ENCODE measurements at places on chromosomes 5 and 9.

DNA sequence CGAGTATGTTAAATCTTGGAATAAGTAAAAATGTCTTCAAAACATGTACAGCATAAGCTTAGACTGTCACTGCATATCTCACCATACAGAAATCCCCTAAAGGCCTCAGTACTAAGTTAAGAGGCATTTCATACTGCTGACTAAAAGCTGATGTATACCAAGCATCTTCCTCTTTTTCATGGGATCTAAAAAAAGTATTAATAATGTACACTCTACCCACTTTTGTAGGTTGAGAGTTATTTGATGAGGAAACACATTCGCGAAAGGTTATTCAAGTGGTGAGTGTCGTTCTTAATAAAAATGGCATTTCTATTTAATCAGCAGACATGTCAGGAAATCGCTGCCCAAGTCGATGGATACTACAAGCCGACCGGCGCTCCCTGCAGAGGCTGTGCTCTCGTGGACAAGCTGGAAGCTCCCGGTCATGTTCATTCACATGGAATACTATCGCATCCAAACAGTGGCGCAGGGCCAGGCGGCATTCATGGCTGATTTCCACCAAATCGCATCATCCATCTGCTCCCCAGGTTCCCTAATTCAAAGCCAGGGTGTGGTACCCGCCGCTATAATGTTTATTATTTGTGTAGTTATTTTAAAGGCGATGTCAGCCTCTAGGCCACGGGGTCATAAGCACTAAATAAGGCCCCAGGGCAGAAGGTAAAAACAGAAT is 724 bp downstream of the SGTB start:
- DNase-seq: peak; percentile 37

GRCh38 chr5:107067395-107067794 is 603.3 kb downstream of the EFNA5 start:
- no peak for DNase-seq

DNA sequence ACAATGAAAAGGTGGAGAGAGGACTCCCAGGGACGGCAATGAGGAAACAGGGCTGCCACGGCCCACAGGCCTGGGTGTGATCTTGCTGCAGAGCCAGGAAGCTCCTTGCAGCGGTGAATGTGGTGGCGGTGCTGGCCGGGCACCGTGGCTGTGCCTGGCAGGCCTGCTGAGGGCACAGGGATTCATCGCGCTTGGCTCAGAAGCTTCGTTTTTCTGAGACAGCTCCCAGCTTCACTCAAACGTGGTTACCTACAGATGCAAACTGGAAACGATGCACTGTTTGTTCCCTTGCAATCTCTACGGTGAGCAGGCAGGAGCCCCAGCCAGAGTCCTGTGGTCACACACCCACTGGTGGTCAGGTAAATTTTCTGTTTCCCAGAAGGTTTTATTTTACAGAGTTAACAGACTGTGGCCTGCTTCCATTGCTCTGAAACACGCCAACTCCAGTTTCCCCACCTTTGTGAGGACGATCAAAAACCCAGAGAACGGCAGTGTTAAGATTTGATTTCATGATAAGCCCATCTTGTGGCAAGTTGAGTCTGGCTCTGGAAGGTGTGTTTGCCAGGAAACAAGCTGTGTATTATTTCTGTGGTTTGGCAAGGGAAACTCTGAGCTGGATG is 183.9 kb downstream of the AUH start:
- DNase-seq: peak; percentile 20

DNA sequence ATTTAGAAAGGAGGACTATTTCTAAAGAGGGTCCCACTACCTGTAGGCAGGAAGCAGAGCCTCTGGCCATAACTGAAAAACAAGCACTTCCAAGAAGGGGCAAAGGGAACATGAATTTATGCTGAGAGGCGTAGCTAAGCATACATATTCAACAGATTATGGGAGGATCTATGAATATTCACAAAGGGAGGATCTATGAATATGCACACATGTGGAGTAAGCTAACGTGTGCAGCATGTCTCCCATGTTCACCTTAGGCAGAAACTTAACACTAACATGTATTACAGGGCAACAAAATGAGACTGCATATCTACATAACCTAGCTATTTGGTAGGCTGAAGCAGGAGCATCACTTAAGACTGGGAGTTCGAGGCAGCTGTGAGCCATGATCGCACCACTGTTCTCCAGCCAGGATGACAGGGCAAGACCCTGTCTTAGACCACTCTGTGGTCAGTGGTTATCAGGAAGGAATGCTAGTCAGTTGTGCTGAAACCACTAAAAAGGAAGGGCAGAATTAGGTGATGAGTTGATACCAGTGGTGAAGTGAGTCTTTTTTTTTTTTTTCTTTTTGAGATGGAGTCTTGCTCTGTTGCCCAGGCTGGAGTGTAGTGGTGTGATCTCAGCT is 20.8 kb downstream of the FXN start:
- DNase-seq: no peak

- DNase-seq: no peak
Observed at GRCh38 chr5:39717176-39717897, 292.6 kb upstream of the DAB2 start.

DNA sequence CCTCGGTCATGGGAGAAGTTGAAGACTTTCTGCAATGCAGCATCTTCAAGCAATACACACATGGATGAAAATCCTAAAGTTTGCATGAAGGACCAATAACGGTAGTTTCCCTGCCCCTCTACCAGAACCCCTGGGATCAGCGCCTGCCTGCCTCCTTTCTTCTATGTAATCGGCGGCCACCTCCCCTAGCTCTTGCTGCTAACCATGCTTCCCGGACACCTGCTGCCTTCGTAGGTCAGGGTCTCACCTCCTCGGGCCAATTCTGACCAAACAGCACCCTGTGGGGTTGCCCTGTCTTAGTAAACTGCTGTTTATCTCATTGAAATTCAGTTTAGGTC is 388 bp upstream of the MED10 start:
- DNase-seq: no peak

DNA sequence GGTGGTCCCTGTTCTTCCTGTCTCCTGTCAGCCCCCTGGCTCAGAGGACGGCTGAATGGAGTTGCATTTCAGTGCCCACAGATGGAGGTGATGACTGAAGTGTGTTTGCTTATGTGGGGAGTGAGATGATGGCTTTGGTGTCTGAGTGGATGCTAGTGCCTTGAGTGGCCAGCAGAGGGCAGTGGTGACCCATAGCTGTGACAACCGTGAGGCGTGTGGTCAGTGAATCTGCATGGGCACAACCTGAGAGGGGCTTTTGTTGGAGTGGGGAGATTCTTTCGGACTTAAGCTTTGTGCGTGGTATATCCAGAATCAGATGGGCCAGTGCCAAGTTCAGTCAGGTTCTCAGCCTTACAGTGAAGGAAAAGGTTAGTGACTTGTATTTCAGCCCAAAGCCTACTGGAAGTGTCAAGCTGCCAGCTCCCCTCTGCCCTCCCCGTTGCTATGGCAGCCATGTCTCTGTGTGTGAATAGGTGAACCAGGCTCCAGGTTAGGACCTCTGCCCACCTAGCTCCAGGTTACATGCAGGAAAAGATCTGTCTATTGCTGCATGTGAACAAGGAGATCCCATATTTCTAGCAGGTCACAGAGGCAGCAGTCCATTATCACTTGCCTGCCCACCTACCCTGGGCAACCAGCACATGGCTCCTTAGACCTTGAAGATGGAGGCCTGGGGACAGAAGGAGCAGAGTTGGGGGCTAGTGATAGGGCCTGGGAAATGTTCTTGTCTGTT is 14.7 kb upstream of the CXXC5 start:
- DNase-seq: peak; percentile 71

GRCh38 chr9:130201399-130201873 is 29.2 kb downstream of the NCS1 start:
- no peak for DNase-seq

- no peak for DNase-seq
Observed at GRCh38 chr9:99491408-99492158, 269.5 kb downstream of the SEC61B start.

DNA sequence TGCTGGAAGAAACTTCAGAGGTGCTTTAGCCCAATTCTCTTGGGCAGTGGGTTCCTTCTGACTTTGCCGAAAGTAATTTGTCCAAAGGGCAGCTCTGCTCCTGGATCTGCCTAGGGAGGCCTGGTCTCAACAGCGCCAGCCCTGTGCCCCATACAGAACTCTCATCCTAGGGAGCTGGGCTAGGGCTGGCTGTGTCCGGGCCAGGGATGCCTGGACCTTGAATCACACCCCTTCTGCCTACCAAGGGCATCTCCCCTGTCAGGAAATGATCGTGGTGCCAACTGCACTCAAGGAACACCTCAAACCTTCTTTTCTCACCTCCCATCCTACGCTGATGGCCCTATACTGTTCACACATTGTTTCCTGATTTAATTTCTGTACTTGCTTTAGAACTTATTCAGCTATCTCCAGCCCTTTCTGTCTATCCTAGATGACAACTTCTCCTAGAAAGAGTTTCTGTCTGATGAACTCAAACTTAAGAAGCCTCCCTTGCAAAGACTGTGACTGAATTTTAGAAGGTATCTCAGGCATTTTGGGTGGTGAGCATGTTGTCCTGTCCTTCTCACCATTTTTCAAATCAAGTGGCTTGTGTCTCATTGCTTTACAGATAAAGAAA is 37.4 kb upstream of the NFIB start:
- DNase-seq: no peak

GRCh38 chr5:172744123-172745104 is 26.6 kb downstream of the DUSP1 start:
- DNase-seq: no peak

GRCh38 chr5:144131261-144131660 is 39.2 kb downstream of the YIPF5 start:
- no peak for DNase-seq

DNA sequence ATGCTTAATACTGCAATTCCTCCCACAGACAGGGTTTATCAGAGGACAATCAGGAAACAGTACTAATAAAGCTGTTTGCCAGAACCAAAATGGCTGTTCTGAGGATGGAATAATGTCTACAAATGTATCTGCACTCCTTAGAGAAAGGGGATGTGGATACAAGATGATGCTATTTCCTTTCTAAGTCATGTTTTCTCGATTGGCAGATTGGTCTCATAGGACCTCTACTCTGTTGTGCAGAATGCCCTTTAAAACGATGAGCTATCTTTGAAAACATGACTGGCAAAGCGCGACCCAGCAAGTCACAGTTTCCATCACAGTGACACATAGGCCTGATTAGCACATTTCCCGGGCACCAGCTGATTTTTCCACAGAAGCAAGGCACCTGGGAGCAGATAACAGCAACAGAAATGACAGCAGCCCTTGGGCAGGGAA is 54.0 kb downstream of the AOPEP start:
- no peak for DNase-seq

All from CD4-positive, alpha-beta T cell treated with Interleukin-21 for 1 hour (primary cell).